ENCODE measurements at places on chromosomes 5 and 9.

DNA sequence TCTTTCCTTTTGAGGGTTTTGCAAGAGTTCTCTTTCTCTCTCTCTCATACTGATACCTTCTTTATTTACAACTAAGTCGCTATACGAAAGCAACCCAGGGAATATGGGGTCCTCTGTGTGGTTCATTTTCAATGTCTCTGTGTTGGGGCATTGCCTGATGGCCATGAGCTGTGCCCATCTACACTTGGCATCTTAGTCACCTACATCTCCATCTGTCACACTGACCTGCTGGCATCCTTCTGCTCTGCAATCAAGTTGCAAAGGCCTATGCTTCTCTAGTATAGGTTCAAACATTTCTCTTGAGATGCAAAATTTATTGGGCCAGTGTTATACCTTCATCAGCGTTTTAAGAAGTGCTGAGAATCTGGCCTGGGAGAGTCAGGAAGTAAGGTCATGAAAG is 228.2 kb downstream of the MTRR start:
- no peak for DNase-seq

GRCh38 chr5:106121972-106122605 is 1548.6 kb downstream of the EFNA5 start:
- no peak for DNase-seq

GRCh38 chr9:133681658-133682306 is 45.6 kb downstream of the DBH start:
- DNase-seq, result no peak

DNA sequence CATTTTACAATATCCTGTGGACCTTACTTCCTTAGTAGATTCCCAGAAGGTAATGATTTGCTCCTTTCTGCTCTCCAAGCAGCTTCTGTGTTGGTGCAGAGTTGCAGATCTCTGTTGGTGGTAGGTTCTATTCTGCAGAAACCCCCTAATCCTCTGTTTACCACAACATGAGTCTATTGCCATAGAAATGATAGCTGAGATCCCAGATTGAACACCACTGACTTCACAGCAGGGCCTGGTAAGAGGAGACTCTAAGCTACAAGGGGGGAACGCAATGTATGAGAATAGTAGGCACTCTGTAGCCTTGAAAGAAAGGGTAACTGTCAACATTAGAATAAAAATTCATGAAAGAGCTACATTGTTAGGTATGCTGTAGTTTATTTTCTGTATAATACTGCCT is 59.5 kb downstream of the MUSK start:
- DNase-seq, result no peak

DNA sequence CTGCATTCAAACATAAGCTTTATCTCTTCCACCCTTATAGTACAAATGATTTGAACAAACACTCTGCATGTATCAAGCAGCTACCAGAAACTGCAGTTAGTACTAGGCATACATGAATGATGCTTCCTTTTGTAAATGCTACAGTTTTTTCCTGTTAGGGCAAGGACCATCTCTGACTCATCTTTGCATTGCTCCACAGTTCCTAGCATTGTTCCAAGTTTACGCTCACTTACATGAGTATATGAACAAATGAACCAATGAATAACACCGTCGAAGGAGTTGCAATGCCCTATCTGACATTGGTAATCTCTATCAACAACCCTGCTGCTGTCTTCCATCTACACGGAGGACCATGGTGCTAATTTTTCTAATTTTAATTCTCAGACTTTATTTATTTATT is 2.1 kb upstream of the ALDH7A1 start:
- DNase-seq, result no peak

- no peak for DNase-seq
These were observed 208.1 kb upstream of the S1PR3 start for GRCh38 chr9:88782931-88783710.

Measured in activated CD4-positive, alpha-beta T cell treated with anti-CD3 and anti-CD28 coated beads, Interleukin-2, amount 50 U/mL, for 1 hour (primary cell).